ENCODE measurements at places on chromosomes 5 and 9.

- DNase-seq, result no peak
Observed at GRCh38 chr5:85647349-85648127, 970.2 kb upstream of the COX7C start.

DNA sequence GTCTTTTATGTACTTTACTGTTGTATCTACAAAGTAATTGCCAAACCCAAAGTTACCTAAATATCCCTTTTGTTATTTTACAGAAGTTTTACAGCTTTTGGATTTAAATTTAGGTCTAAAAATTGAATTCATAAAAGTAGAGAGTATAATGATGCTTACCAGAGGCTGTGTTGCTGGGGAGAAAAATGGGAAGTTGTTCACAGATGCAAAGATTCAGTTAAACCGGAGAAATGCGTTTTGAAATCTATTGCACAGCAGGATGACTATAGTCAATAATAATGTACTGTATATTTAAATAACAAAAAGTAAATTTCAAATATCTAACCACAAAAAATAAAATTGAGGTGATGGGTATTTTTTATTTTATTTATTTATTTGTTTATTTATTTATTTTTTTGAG lies 2.6 kb upstream of the ANKRD18A start:
- DNase-seq, result no peak

- no peak for DNase-seq
Observed at GRCh38 chr9:131618071-131618479, 72.8 kb downstream of the PRRT1B start.

- DNase-seq, result no peak
Observed at GRCh38 chr9:89743216-89743572, 138.4 kb downstream of the GADD45G start.

- DNase-seq, result no peak
Observed at GRCh38 chr9:95715868-95716435, 159.5 kb upstream of the ERCC6L2 start.

DNA sequence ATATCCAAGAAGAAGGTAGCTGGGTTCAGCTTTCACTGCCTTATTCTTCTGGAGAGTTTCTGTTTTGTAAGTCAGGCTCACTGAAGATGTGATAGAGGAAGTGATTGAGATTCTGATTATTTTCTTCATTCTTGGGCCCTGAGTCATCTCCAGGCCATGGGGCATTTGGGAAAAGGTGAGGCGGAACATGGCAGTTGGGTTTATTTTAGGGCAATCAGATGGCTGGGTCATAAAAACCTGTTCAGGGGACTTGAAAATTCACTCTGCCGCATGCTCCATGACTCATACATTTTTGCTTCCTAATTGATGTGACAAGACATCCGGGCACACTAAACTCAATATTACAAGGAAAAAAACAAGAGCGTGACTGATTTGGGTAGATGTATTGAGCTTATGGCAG lies 265.7 kb upstream of the KLF4 start:
- DNase-seq, result no peak

- no peak for DNase-seq
Observed at GRCh38 chr9:86751207-86751606, 196.1 kb downstream of the GAS1 start.

DNA sequence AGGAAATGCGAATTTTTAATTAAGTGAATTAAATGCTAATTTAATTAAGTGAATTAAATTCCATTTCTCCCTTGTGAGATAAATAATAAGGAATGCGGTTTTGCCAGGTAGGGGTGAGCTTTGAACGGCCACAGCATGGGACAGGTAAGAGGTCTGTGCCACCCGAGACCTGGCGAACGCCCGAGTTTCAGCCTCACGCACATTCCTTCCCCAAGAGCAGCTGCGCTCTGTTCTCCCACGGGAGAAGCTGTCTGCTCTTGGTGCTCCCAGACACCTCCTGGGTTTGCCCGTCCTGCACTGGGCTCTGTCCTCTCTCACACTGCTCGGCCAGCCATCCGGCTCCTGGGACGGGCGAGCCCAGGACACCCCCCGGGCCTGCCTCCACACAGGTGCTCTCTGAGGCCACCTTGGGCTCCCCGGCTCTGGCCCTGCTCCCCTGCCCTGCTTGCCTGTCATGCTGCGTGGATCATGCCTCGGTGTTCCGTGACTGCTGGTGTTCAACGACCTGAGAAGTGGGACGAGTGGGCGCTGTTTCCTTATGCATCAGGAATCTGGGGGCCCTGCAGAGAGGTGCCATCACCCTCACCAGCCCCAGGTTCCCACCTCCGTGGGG lies 13.7 kb upstream of the CAMSAP1 start:
- no peak for DNase-seq

Measured in NCI-H524 treated with DMSO at 0.1 percent for 48 hours (cell line).